ENCODE measurements at places on chromosomes 7 and 10.

GRCh38 chr10:97851341-97852001 lies 1.8 kb downstream of the GOLGA7B start:
- no peak for DNase-seq

GRCh38 chr10:5047912-5048628 lies 44.4 kb upstream of the AKR1C2 start:
- DNase-seq: peak; percentile 49

GRCh38 chr7:155228459-155228845 lies 69.2 kb upstream of the INSIG1 start:
- no peak for DNase-seq

DNA sequence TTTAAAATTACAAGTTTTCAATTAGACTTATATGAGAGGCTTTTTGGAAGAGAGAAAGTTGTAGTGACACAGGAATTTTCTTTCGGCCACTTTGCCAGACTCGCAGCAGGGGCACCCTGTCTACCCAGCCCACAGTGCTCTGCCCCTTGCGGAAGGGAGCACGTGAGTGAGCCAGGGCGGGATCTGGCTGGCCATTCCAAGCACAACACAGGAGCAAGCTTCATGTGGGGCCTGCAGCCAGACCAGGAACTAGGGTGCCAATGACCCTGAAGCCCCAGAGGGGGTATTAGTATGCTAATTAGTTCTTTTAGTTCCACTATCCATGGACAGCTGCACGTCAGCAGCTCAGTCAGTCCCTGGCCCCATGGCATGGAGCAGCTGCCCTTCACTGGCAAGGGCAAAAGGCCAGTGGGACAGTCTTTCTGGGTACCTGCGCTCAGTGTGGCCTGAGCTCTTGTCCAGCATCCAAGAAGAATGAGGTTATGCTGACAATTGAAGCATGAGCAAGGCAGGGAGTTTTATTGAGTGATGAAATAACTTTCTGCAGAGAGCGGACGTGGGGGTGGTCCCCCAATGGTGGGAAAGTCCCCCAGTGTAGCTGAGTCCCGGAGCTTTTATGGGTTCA lies 251.1 kb upstream of the CSTF2T start:
- DNase-seq: no peak

- DNase-seq: no peak
These were observed 33.3 kb upstream of the SH2B2 start for GRCh38 chr7:102253066-102253972.
